Mesendoderm (in vitro differentiated cells): ENCODE measurements at places on chromosomes 11 and 22.

DNA sequence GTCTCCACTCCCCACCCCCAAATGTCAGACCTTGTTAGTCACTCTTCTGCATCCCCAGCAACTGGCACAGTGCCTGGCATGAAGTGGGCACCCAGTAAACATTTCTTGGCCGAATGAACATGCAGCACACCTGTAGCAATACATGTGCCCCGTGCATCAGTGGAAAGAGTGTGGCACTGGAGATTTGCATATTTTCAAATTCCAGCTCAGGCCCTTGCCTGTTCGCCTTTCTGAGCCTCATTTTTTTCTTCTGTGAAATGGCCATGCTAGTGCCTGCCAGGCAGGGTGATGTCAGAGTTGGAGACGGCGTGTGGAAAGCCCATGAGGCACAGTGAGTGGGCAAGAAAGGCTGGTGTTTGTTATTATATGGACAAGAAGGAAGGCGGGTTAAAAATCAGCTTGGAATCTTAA lies 38.7 kb downstream of the CD82 start:
- no peak for DNase-seq

DNA sequence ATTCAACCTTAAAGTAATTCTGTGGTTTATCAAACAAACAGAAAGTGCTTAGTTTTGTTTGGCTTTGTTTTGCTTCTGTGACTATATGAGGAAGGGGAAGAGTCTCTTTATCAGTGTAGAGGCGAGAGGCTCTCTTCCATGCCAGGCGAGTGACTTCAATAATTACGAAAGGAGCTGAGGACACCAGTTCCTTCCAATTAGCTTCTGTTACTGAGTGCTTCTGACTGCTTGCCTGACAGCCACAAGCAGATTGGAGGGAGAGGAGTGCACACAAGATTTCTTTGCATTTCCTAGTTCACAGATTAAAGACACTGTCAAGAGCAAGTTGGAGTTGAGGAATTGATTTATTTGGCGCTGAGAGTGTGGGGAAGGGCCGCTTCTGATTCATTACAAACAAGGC lies 1484.5 kb upstream of the TENM4 start:
- peak; percentile 1 for DNase-seq

DNA sequence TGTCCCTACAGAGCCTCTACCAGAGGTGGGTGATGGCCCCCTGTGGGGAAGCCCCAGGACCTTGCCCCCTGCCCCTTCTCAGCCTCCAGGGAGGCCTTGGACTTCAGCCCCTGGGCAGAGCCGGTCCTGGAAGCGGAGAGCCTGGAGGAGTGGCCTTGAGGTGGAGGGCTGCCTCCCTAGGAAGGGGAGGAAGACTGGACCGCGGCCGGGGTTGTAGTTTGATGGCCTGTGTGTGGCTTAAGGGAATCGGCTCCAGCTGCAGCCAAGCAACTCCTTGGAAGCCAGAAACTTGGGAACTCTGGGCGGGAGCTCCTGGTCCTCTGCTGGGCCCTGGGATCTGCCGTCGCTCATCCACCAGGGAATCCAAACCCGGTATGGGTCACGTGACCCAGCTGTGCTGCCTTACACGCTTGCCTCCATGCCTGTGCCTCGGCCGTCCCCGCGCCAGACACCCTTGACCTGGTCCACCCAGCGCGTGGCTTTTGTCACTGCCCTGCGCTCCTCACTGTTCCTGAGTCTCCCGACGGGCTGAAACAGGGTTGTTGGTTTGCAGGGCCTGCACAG lies 23.5 kb upstream of the ARHGAP8 start:
- no peak for DNase-seq

DNA sequence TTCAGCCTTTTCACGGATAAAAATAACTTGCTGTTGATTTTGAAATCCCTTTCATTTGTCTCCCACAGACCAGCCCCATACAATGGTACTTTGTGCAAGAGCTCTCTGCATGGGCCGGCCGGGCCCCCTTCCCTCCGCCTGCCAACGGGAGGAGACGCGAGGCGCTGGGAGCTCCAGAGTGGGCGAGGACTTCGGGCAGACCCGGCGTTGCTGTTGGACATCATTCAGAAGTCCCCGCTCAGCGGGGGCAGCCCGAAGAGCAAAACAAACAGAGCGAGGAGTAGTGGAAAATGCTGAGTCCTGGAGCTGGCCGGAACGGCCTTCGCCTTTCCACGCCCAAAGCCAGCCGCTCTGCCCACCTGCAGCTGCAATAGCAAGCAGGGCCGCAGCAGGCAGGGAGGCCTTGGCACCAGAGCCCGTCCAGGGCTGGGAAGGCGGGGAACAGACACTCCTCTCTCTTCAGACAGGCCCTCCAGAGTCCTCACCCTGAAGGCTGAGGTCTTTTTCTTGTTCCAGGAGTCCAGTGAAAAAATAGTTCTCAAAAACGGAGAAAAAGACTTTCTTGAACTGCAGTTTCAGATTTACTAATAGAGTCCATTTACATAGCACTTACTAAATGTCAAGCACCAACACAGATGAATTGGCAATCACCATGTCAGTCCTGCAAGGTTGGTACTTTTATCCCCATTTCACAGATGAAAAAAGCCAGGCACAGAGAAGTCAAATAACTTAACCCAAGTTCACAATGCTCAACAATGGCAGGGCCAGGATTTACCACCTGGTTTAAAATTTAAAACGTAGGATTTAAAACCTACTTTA lies 135.5 kb downstream of the ETS1 start:
- DNase-seq, result no peak

DNA sequence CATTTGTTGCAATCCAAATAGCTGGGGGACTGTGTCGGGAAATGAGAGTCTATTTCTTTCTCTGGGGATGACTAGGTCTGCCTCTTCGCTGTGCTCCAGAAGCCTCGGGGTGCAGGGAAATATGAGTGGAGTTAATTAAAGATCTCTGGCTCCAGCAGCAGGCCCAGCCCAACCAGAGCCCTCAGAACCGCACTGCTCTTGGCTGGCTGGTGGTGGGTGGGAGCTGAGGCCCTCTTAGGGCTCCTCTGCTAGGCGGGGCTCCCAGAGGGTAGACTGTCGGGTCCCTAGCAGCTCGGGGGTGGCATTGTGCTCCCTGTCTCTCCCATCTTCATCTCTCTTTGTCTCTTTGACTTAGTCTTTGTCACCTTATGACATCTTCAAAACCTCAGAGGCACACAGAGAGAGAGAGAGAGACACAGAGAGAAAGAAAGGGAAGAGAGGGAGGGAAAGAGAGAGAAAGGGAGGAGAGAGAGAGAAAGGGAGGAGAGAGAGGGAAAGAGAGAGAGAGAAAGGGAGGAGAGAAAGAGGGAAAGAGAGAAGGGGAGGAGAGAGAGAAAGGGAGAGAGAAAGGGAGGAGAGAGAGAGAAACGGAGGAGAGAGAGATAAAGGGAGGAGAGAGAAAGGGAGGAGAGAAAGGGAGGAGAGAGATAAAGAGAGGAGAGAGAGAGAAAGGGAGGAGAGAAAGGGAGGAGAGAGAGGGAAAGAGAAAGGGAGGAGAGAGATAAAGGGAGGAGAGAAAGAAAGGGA lies 20.2 kb downstream of the MPPED1 start:
- DNase-seq, result no peak

GRCh38 chr11:120517801-120518291 lies 6.3 kb downstream of the GRIK4 start:
- DNase-seq, result peak; percentile 66

GRCh38 chr11:118491041-118491440 lies 36.2 kb upstream of the TTC36 start:
- DNase-seq, result no peak

GRCh38 chr22:19754701-19755144 lies 5.9 kb upstream of the TBX1 start:
- DNase-seq, result no peak
